Stimulated activated CD8-positive, alpha-beta memory T cell treated with anti-CD3 and anti-CD28 coated beads, Interleukin-4, amount 100 ng/mL, for 4 hours (primary cell): ENCODE measurements at places on chromosomes 2 and 18.

DNA sequence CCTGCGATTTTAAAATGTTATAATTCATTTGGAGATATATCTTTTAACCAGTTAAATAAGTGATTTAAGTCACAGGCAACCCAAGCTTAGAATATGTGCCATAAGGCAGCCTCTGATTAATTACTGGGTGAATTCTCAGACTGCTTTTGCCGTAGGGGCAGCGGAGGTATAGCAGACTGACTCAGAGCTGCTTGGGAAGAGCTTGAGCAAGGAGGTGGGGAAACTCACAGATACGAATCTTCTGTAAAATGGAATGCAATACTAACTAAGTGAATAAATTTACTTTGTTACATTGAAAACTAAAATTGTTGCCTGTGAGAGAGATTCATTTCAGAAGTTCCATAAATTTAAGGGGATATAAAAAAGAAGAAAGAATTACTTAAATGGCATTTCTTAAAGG lies 115.4 kb downstream of the KYNU start:
- DNase-seq = no peak

DNA sequence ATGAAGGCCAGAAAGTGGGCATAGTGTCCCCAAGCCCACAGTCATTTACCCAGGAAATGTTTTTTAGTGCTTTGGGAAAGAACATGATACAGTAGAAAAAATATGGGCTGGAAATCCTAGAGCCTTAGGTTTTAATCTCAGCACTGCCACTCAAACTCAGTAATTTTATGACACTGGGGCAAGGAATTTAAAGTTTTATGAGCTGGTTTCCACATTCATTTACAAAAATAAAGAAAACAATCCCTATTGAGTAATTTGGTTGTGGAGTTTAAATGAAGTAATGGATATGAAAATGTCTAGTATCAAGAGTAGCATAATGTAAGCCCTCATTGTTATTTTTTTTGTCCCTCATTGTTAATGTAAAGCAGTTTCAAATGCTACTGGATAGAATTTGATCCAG lies 51.5 kb upstream of the FRZB start:
- no peak for DNase-seq

DNA sequence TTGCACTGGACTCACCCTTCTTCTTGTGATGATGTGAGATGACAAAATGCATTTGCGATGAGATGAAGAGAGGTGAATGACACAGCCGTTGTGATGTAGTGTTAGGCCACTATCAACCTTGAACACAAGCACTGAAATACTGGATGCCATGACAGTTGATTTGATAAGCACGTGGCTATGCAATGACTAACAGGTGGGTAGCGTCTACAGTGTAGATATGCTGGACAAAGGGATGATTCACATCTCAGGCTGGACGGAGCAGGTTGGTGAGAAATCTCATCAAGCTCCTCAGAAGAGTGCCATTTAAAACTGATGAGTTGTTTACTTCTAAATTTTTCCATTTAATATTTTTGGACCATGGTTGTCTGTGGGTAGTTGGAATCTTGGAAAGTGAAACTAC lies 375.8 kb upstream of the LYPD1 start:
- no peak for DNase-seq

DNA sequence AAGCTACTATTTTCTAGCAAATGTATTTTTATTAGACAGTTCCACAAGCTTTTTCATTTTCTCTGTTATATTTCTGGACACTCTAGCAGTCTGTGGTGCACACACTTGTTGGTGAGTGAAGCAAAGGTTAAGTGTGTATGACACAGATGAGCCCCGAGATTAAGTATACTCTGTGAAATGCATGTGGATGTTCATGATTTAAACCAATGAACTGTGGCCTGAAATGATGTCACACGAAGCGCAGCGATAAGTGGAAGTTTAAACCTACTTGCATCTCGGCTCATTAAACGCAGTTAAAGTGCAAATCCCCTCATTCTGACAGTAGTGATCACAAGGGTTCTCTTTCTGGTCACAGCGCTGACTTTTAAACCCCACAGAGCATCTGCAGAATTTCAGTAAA lies 1488.8 kb upstream of the NXPH2 start:
- DNase-seq = no peak

DNA sequence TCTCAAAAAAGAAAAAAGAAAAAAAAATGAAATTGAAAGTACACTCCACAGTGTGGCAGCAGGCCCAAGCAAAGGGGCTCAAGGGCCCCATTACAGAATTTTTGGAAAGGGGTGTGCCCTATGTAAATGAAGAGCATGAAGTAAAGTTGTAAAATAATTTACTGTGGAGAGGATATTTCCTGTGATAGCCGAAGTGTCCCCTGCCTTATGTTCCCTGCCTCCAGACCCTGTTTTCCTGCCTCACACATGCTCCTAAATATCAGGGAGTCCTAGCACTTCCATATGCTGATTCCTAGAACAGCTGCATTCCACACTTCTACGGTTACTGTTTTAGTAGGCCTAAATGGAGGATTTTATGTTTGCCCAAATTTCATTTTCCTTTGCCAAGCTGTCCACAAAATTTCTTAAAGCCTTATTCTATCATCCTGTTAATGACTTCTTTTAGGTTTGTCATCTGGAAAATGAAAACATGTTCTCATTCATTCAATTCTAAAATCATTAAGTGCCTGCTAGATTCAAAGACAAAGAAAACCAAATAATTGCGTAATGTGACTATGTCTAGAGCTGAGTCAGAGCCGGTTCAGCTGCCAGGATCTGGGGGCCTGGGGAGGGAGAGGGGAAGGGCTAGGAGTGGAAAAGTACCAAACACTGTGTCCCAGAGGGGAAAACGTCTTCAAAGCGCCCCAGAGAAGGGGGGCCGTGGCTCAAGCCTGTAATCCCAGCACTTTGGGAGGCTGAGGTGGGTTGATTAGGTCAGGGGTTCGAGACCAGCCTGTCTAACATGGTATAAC lies 25.9 kb upstream of the IMPA2 start:
- no peak for DNase-seq

- DNase-seq = no peak
Measured at GRCh38 chr18:70400476-70400875, 111.6 kb downstream of the SOCS6 start.

DNA sequence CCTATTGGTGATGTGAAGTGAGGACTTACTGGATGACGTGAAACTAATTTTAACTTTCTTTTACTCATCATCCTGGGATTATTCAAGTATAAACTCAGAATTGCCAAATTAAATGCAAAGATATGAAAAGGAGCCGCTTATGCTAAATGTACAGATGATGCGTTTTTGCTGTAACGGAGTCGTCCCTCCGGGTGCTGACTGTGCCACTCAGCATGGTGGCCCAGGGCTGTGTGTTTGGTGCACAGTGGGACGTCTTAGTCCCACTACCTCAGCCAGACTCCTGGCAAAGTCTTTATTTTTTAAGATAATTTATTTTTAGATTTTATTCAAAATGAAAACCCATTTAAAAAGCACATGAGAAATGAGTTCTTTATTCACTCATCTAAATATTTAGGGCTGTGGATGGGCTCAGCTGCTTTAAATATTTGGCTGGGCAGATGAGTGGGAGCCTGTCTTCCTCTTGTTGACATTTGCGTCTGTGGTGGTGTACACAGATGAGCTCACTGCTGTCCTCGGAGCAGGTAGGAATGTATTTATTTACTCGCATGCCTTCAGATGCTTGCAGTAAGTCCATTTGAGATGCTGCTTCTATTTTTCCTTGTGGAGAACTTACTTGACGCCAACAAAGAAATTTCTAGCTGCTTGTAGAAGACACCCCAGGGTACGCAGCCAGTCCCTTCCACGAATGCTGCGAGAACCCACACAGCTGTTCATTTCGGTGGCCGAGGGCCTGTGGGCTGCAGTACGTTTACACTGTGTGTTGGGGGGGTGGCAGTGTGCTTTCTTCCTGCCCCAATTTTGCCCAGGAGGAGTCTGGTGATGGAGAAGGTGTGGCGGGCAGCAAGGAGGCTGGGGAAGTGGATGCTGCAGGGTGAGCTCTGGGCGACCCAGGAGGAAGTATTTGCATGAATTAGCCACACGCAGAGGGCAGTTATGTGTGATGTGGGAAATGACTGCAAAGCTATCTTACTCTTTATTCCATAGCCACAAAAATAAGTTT lies 105.0 kb downstream of the AGAP1 start:
- DNase-seq = no peak

- DNase-seq = no peak
Measured at GRCh38 chr18:39350945-39351344, 1785.3 kb upstream of the CELF4 start.

DNA sequence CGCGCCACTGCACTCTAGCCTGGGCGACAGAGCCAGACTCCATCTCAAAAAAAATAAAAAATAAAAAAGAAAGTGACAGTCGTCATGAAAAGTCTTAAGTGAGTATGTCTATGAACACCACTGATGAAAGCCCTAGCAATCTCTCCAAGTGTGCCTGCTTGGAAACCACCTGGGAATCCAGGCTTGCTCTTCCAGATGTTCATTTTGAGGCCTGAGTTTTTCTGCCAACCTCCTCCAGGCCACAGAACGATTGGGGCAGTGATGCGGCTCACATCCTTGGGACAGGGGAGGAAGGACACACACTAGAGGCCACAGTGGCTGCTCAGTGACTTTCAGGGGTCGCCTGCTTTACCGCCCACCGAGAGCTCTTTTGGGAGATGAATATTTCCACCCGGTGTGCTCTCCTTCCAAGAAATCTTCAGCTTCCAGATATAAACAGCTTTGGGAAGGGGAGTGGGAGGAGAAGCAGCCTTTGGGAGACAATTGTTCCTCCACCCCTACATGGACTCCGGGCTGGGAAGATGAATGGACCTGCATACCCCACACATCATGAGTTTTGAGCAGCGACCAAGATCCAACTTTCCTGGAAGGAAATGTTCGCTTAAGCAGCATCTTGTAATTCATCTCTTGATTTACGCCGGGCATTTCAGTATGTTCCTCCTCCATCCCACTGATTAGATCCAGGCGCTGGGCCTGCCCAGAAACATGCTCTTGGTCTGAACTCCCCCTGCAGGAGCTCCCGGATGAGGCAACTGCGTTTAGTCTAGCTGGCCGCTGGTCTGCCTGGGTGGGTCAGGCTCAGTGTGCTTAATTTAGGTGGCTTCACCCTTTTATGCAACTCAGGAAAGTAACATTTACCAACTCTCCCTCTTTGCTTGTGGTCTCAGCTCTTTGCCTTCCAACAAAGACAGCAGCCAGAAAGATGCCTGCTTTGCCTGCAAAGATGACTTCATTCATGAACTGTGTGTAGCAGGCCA lies 6.2 kb upstream of the ARMC9 start:
- no peak for DNase-seq

GRCh38 chr18:33113416-33113815 lies 327.1 kb downstream of the CCDC178 start:
- no peak for DNase-seq

- DNase-seq = peak; percentile 54
Measured at GRCh38 chr2:70919672-70920366, 15.9 kb upstream of the ATP6V1B1 start.

GRCh38 chr18:1252936-1253335 lies 348.3 kb downstream of the ADCYAP1 start:
- no peak for DNase-seq

DNA sequence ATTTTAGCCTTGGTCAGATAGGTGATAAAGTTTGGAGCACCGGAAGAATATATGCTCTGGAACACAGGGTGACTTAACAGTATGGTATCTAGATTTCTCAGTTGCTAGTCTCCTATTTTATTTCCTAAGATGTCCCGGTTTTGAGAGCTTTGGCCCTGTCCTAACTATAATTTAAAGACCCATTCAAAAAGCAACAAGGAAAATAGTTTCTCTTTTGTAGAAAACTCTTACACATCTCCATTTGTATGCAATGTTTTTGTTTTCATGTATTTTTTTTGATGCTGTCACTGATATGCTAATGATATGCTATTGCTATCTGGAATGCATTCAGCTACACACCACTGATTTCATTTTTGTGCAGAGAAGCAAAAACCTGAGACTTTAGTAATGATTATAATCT lies 237.8 kb downstream of the GPD2 start:
- DNase-seq = no peak

- no peak for DNase-seq
Measured at GRCh38 chr2:24469148-24469650, 21.9 kb upstream of the NCOA1 start.

GRCh38 chr18:30432349-30432748 lies 610.2 kb downstream of the DSC3 start:
- DNase-seq = no peak

GRCh38 chr2:65353927-65354326 lies 78.5 kb downstream of the SPRED2 start:
- DNase-seq = no peak

GRCh38 chr2:144801325-144801724 lies 281.4 kb upstream of the ZEB2 start:
- DNase-seq = no peak

DNA sequence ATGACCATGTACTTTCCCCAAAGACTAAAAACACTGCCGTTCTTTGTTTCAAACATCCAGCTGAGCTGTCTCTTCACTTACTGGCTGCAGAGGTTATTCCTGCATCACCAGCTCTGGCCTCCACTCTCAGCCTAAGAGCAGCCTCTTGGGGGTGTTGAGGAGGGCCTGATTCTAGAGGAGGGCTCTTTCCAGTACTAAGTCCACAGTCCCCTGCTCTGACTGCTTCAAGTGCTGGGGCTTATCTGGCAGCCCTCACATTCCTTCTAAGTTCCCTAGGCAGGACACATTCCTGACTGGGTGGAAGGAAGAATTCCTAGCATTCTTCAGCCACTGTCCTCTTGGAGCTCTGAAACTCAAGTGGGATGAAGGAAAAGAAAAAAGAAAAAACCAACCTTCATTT lies 32.9 kb upstream of the EHBP1 start:
- DNase-seq = no peak

DNA sequence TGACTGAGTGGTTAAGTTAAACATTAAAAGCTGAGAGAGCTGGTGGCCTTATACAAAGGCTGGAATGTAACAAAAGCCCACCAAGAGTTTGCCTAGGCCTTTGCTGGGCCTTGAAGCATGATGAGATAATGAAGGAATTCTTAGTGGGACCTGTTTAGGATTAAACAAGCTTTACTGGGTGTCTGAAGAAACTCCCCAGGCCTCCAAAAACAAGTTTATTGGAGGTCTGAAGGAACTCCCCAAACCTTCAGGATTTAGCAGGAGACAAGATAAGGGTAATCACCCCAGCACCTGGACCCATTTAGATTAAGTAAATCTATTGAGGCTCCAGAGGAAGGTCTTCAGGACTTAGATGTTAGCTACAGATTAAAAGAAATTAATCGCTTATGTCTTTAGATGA lies 18.7 kb downstream of the PCARE start:
- DNase-seq = no peak

- DNase-seq = no peak
Measured at GRCh38 chr2:51165534-51166260, 133.8 kb upstream of the NRXN1 start.
